ENCODE measurements at places on chromosomes 13 and 19. TPM values are rescaled to one million over a fixed set of nuclear protein-coding genes. Genes with fewer than 3 reads are reported as not detected.

Gene FBXO27
- total RNA-seq = 7.3 TPM

Gene RFPL4A
- not detected for total RNA-seq

Gene LILRB1
- total RNA-seq = not detected

Gene MEF2B
- total RNA-seq = not detected

Gene IFNL1
- total RNA-seq = not detected

Gene GIPR
- 0.51 TPM for total RNA-seq

Gene ZNF181
- total RNA-seq = 4.7 TPM

Gene PSG6
- not detected for total RNA-seq

Gene CEACAM5
- not detected for total RNA-seq

Gene UPF3A
- total RNA-seq = 22.9 TPM

Gene ARRDC2
- total RNA-seq = 10.9 TPM

Gene CLIP3
- 2.6 TPM for total RNA-seq

Gene OR7D4
- total RNA-seq = not detected

Gene KLK3
- not detected for total RNA-seq

Gene RANBP3
- 68.4 TPM for total RNA-seq

Gene BST2
- total RNA-seq = 12.2 TPM

Gene SIAH3
- 0.16 TPM for total RNA-seq

Gene CCDC194
- not detected for total RNA-seq

Gene ATXN8OS
- not detected for total RNA-seq

Gene ZBTB32
- total RNA-seq = not detected

Gene GJA3
- total RNA-seq = 0.51 TPM

Gene ZNF723
- not detected for total RNA-seq

Gene ZNF835
- 0.65 TPM for total RNA-seq

Gene ZNF208
- under 0.01 TPM for total RNA-seq

Gene SIGLEC7
- total RNA-seq = not detected

Gene LRP3
- total RNA-seq = 31.9 TPM

Gene SMIM44
- total RNA-seq = not detected

Gene MCEMP1
- not detected for total RNA-seq

Gene PCDH20
- 3.3 TPM for total RNA-seq

Gene NLRP12
- total RNA-seq = not detected

Gene ZNF845
- total RNA-seq = 2.4 TPM

Gene PRODH2
- not detected for total RNA-seq

Gene TNFAIP8L1
- 10.8 TPM for total RNA-seq

Gene FEM1A
- 14.7 TPM for total RNA-seq

Gene ZNF441
- total RNA-seq = 3.9 TPM

Gene DACT3
- 0.33 TPM for total RNA-seq
